ENCODE measurements at places on chromosomes 13 and 19.

DNA sequence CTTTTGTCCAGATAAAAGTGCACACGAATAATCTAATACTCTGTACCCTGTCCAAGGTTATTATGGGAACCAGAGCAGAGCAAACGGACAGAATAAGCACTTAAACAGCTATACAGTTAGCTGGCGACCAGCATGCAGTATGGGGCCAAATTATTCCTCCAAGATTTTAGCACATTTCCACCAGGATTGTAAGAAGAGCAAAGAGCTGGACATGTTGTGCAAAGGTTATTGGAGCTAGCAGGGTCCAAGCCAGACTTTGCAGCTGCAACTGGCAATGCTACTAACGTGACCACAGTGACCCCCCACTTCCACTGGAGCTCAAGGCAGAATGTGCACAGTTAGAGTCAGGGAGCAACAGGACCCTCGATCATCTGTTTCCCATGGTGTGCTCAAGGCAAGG lies 89.9 kb downstream of the COL4A1 start:
- peak; percentile 39 for DNase-seq

GRCh38 chr13:113937073-113937472 lies 36.8 kb downstream of the C13orf46 start:
- no peak for DNase-seq

DNA sequence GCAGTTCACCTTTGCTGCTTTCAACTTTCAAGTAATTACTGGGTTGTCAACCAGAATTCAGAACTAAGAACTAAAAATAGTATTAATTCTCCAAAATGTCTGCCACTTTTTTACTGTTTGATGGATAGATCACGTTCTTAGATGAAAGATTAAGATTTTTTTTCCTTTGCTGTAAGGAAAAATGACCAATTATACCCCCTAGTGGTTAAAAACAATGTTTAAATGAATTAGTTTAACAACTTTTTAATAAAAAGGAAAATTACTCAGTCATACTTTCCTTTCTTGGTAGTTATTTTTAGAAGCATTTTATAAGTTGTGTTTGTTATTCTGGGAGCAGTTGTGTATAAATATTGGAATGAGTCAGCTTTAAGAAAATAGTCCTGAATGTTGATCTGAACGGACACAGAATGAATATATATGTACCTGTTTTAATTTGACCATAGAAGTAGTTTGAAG lies 4.6 kb downstream of the TM9SF2 start:
- DNase-seq, result no peak

GRCh38 chr13:48448959-48449614 lies 36.2 kb upstream of the LPAR6 start:
- DNase-seq, result no peak

GRCh38 chr13:52022356-52022755 lies 2.1 kb upstream of the UTP14C start:
- DNase-seq, result no peak

GRCh38 chr13:21753117-21753729 lies 82.3 kb downstream of the FGF9 start:
- no peak for DNase-seq

DNA sequence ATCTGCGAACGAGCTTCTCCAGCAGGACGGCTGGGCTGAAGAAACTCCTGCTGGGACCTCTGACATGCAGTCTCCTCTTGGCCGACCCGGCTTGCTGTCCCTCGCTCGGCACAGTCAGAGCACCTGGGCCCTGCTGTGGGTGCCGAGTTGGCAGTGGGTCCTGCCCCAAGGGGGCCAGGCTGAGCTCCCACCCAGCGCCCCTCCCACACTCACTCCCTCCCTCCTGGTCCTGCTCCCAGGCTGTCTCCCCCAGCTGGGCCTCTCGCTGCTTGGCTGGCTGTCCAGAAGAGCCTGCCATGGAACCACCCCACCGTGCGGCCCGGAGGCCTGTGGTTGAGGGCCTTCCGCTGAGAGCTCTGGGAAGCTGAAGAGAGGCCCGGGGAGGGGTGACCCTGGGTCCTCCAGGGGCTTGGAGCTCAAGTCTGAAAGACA lies 6.0 kb downstream of the AKT2 start:
- no peak for DNase-seq

Measured in SJSA1 (cell line).